Activated T-cell treated with anti-CD3 and anti-CD28 coated beads, Interleukin-2, amount 50 U/mL, for 24 hours (primary cell): ENCODE measurements at places on chromosomes 16 and 17.

GRCh38 chr17:41904242-41904841, 14.4 kb downstream of the ACLY start:
- DNase-seq, result no peak

GRCh38 chr16:59701963-59702930, 968.1 kb upstream of the GOT2 start:
- no peak for DNase-seq

- no peak for DNase-seq
Observed at GRCh38 chr17:59330053-59330942, 1.2 kb upstream of the YPEL2 start.

DNA sequence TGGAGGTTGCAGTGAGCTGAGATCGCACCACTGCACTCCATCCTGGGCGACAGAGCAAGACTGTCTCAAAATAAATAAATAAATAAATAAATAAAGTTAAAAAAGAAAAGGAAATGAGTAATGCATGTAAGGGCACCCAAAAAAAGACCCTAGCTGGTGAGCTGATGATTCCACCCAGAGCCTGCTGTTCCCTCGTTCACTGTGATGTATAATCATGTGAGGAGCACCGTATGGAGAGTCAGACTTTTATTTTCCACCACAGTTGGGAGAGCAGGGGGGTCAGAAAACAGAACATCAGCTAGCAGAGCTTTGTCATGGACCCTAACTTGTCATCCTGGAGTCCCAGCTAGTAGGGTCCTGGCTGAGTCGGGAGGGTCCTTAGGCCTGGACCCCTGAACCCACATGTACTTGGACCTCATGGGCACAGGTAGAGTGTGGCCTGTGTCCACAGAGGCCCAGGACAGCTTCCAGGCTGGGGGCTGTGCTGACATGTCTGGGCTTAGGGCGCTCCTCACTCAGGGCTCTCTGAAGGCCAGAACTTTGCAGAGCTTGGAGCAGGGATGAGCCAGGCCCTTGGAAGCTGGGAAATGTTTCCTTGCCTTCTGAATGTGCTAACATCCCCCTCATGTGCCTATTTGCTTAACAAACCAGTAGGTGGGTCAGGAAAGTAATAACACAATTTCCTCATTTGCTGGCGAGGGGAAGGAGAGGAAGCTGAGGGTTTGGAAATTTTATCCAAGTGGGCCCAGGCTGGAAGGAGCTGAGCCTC, 18.8 kb upstream of the LASP1NB start:
- no peak for DNase-seq

- DNase-seq, result no peak
Observed at GRCh38 chr17:21210411-21211076, 3.4 kb downstream of the TMEM11 start.

DNA sequence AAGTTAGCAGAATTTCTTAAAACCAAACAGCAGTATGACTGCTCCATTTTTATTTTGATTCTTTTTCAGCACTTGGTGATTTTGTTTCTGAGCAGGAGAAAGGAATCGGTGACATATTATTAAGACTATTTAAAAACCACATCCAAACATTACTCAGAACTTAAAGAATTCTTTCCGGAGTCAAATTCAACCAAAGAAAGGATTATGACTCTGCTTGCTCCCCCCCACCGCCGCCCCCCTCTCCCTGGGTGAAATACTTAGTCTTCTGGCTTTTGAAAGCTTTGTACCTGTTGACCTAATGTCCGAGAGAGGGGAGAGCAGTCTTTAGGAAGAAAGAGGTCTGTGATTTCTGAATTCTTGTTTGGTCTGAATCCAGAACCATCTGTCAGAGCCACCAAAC, 17.9 kb upstream of the COL1A1 start:
- no peak for DNase-seq

GRCh38 chr17:37700881-37701280, 44.0 kb downstream of the HNF1B start:
- DNase-seq, result no peak

DNA sequence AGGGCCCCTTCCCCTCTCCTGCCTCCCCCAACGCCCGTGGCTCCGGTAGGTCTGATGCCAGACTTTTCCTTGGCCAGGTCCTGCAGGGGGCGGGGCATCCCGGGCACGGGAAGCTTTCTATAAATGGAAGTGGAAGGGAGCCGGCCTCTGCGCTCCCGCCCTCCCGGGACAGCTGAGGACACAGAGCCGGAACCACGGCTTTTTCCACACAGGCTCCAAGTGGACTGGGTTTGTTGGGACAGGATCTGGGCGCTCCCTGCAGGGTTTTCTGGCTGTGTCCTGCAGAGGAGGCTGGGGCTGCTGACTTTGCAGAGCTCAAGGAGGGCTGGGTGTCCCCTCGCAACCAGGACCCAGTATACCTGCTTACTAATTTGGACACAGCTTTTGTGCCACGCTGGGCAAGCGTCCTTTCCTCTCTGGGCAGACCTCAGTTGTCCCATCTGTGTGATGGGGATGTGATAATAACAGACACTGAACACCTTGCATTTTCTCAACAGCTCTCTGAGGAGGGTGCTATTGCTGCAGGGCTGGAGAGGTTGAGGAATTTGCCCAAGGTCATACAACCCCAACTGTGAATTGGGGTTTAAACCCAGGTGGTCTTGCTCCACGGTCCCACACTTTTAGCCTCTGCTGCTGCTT, 1.8 kb downstream of the TNS4 start:
- no peak for DNase-seq

DNA sequence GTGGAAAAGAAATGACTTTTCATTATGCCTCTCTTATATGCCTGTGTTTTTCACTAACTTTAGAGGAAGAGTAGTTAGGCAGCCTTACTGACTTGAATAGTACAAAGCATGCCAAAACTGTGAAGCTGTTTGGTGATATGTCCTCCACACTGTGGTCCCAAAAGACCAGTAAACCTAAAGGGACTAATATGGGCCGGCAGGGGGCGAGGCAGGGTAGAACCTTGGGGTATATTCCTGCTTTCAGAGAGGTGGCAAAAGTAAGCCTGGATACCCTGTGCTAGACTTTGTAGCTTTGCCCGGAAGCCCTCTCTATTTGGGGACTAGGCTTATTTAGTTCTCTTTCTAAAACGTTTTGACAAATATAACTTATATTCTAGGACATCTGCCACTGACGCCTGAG, 36.5 kb upstream of the VWA3A start:
- DNase-seq, result no peak

DNA sequence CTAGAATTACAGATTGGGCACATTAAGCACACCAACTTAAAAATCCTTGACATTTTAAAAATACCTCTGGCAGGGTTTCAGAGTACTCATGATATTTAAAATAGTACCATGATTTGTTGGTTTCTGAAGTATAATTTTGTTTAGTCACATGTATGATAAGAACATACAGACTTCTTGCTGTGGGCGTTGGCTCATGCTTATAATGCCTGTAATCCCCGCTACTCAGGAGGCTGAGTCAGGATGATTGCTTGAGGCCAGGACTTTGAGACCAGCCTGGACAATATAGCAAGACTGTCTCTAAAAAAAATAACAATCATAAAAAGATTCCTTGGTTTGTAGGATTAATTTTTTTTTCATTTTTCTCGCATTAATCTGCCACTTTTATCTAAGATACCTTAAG, 78.5 kb downstream of the NOS2 start:
- DNase-seq, result no peak

DNA sequence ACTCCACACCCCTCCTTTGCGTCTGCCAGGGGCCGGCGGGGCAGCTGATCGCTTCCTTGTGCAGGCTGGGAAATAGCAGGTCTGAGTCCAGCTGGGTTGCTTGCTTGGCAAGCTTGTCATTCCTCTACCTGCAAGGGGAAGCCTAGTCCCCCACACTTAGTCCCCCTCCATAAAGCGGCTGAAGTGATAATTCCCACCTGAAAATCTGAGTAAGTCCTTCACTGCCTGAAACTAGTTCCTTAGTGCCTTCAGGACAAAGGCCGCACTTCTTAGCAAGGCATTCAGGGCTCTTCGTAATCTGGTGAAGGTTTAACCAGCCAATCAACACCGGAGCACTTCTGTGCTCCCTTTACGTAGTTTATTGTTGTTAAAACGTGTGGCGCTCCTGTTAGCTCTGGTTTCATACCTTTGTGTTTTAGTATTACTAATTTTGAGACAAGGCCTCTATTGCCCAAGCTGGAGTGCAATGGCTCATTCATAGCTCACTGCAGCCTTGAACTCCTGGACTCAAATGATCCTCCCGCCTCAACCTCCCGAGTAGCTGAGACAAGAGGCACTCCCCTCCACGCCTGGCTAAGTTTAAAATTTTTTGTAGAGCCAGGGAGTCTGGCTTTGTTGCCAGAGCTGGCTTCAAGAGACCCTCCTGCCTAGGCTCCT, 817 bp downstream of the PSKH1 start:
- DNase-seq, result no peak

- peak; percentile 27 for DNase-seq
Observed at GRCh38 chr17:64002658-64003525, 4.7 kb downstream of the PRR29 start.

GRCh38 chr16:54936201-54936978, 5.7 kb downstream of the IRX5 start:
- peak; percentile 42 for DNase-seq

DNA sequence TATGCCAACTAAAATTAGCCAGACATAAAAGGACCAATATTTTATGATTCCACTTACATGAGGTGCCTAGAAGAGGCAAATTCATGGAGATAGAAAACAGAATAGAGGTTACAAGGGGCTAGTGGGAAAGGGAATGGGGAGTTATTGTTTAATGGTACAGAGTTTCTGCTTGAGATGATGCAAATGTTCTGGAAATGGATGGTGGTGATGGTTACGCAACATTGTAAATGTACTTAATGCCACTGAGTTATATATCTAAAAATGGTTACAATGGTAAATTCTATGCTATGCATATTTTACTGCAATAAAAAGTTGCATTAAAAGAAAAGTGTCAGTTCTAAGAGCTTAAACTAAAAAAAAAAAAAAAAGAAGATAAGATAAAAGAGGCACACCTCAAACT, 17.9 kb downstream of the MT1X start:
- DNase-seq, result no peak

DNA sequence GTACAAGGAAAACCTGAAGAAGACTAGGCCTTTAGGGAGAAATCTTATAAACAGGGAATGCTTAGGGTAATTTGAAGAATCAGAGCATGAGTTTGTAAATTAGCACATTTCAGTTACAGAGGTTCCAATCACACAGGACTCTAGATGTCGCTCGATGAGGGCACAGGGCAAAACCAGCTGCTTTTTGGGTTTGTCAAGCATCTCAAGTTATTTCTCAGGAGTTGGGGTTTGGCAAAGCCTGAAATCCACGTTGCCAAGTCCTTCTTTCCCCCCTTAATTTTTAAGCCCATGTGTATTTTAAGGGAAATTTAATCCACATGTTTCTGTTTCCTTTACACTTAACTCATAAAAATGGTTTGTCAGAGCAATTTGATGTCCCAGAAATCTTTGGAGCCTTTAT, 146.9 kb downstream of the ANKFN1 start:
- DNase-seq, result no peak
